ENCODE measurements at places on chromosomes 13 and 19.
A peak's percentile ranks its signal among the peaks of the same experiment; 100 is the strongest.

DNA sequence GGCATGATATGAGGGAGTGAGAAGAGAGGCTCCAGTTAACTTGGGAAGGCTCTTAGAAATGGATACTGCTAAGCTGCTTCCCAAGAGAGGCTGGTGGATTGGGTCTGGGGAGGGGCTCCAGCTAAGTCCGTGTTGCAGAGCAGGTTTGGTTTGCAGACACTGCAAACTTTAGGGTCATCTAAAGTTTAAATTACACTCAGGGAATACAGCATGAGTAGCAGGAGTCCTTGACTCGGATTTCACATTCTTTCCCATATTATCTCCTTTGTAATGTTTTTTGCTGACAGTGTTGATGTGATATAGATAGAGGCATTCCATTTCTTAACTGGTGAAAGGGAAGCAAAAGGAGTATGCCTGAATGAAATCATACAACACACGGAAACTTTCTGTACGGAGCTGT is 31.9 kb downstream of the SGCG start:
- DNase-seq, result no peak

GRCh38 chr13:111857336-111857735 is 209.6 kb upstream of the SOX1 start:
- DNase-seq, result no peak

DNA sequence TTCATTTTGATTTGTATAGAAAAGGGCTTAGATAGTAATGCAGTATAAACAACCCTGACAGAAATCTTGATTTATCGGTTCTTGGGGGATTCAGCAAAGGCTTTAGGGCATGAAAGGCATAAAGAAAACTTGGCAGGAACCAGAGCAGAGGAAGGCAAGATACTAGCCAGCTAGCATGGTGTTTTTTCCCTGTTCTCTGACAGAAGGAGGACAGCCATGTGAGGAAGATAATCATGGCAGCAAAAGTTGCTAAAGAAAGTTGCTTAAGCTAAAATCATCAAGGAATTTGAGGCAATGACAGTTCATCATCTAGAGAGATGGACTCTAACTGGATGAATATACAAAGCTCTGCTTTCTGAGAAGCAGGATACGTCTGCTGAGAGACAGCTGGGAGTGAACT is 294.1 kb downstream of the KCNRG start:
- no peak for DNase-seq

GRCh38 chr13:85362980-85363379 is 436.2 kb downstream of the SLITRK6 start:
- DNase-seq, result no peak

DNA sequence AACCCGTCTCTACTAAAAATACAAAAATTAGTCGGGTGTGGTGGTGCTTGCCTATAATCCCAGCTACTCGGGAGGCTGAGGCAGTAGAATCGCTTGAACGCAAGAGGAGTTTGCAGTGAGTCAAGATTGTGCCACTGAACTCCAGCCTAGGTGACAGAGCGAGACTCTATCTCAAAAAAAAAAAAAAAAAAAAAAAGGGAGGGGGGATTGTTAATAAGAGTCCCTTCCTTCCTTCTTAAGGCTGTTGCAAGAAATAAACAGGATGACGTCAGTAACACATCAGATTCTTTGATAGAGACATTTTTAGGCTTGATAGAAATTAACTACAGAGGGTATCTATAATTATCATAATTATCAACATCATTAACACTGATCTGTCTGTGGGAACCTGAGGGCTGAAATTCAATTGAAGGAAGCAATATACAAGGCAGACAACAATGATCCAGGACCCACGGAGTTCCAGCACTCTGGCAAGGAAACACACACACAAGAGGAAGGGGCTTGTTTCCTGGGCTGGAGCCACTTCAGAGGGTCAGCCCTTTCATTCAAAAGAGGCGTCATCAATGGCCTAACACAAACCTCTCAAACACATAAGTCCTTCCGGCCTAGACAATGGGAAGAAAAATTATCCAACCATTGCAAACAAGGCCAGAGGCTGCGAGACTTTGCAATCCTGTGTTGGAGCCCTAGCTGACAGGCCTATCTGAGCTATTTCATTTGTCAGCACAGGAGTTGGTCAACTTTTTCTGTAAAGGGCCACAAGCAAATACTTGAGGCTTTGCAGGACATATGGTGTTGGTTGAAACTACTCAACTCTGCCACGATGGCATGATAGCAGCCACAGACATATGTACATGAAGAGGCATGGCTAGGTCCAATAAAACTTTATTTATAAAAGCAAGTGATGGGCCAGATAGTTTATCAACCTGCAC is 105.2 kb downstream of the INSR start:
- peak; percentile 71 for DNase-seq

DNA sequence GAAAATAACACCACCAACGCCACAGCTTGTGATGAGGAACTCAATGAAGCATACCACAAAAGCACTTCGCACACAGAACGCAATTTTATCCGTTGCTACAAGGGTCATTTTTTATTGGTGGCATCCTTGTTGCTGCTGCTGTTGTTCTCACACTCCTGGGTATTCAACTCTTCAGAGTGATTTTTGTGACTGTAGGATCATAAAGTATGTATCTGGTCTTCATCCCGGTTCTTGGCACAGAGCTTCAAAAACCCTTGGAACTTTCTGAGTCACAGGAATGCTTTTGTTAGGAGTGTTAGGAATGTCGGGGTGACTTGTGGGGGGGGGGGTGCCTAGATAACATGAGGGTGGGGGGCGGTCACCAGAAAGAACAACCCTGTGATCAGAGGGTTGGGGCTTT is 108.4 kb downstream of the ZNF557 start:
- DNase-seq, result no peak

GRCh38 chr13:60152114-60152513 is 11.6 kb downstream of the DIAPH3 start:
- no peak for DNase-seq

DNA sequence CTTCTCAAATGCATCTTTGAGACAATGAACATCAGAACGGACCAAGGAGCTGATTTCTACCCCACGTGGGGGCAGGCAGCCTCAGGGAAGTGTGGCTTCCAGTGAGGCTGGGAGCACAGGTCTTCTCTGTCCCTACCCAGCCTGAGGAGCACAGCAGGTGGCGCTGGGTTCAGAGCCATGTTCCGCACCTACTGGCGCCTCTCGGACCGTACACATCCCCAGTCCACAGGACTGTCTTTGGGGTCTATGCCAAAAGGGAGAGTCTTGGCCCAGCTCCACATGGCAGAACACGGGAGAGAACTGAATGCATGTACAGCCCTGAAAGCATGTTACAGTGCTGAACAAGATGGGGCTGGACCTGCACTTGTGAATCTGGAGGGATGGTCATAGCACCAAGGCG is 22.6 kb downstream of the SUGP1 start:
- no peak for DNase-seq
